ENCODE measurements at places on chromosomes 7 and 10. TPM values are rescaled to one million over a fixed set of nuclear protein-coding genes. Genes with fewer than 3 reads are reported as not detected.

GRCh38 chr10:105041956-105042355 is 400.9 kb downstream of the SORCS3 start:
- no peaks in the 10 kb centered on the region for H3K36me3 ChIP-seq
- H3K4me3 ChIP-seq = no peak overlapping the region
- no peak overlapping the region for H3K27ac ChIP-seq
- H3K27me3 ChIP-seq = no peaks in the 10 kb centered on the region

DNA sequence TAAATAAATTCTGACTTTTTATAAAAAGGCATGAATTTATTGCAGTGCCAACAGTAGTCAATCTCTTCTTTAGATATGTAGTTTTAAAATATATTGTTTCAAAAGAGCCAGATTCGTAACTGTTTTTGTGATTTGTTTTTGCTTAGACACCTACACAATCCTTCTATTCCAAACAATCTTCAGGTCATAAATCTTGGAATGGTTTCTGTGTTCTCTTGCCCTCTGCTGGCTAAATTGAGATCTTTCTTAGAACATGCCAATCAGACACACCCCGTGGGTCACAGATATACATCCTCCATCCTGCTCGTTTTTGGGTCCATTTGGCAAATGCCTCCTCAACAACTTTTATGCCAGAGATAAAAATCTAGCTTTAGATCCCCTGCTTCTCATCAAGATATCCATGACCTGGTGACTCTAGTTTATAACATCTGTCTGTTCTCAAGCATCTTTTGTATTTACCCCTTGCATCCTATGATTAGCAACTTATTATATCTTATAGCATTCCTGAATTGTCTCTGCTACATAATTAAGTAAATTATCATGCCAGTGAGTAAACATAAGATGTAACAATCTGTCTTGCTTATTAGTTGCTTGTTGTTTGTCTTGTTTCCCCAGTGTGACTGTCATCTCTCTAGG is 35.3 kb upstream of the IFRD1 start:
- H3K27ac ChIP-seq = no peak overlapping the region
- H3K4me3 ChIP-seq = no peak overlapping the region
- no peaks in the 10 kb centered on the region for H3K36me3 ChIP-seq
- no peak for DNase-seq
- no peaks in the 10 kb centered on the region for H3K4me1 ChIP-seq
- H3K27me3 ChIP-seq = no peaks in the 10 kb centered on the region

- no peaks in the 10 kb centered on the region for H3K27me3 ChIP-seq
- H3K27ac ChIP-seq = no peak overlapping the region
- H3K36me3 ChIP-seq = no peaks in the 10 kb centered on the region
- H3K4me3 ChIP-seq = peak overlapping the region; percentile 26
Measured at GRCh38 chr7:101743241-101743994, 74.0 kb upstream of the CUX1 start.

Gene NPC1L1
- total RNA-seq = 0.88 TPM

DNA sequence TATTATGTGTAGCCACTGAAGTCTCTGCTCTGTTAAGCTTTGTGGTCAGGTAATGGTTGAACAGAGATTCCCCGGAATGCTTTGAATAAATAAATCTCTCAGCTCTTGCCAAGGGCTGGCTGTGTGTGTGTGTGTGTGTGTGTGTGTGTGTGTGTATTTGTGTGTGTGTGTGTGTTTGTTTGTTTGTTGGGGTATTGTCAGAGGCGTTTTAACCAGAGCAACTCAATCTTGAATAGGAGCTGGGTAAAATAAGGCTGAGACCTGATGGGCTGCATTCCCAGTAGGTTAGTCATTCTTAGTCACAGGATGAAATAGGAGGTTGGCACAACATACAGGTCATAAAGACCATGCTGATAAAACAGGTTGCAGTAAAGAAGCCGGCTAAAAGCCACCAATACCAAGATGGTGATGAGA is 256.2 kb upstream of the CACNA2D1 start:
- H3K36me3 ChIP-seq = no peaks in the 10 kb centered on the region
- H3K27ac ChIP-seq = no peak overlapping the region
- H3K4me1 ChIP-seq = no peaks in the 10 kb centered on the region
- H3K4me3 ChIP-seq = no peak overlapping the region
- no peaks in the 10 kb centered on the region for H3K27me3 ChIP-seq
- no peak for DNase-seq

Gene C7orf33
- not detected for total RNA-seq

Gene TRPV6
- 4.4 TPM for total RNA-seq

- H3K36me3 ChIP-seq = no peaks in the 10 kb centered on the region
- no peak overlapping the region for H3K27ac ChIP-seq
- no peaks in the 10 kb centered on the region for H3K27me3 ChIP-seq
- no peak overlapping the region for H3K4me3 ChIP-seq
- DNase-seq = no peak
Measured at GRCh38 chr7:117800841-117801240, 72.4 kb downstream of the CTTNBP2 start.

- no peak overlapping the region for H3K4me3 ChIP-seq
- no peaks in the 10 kb centered on the region for H3K27me3 ChIP-seq
- DNase-seq = no peak
- H3K36me3 ChIP-seq = peaks cover 37% of the 10 kb centered on the region
- H3K27ac ChIP-seq = no peak overlapping the region
- H3K4me1 ChIP-seq = no peaks in the 10 kb centered on the region
Measured at GRCh38 chr7:48097521-48098231, 8.6 kb downstream of the UPP1 start.

DNA sequence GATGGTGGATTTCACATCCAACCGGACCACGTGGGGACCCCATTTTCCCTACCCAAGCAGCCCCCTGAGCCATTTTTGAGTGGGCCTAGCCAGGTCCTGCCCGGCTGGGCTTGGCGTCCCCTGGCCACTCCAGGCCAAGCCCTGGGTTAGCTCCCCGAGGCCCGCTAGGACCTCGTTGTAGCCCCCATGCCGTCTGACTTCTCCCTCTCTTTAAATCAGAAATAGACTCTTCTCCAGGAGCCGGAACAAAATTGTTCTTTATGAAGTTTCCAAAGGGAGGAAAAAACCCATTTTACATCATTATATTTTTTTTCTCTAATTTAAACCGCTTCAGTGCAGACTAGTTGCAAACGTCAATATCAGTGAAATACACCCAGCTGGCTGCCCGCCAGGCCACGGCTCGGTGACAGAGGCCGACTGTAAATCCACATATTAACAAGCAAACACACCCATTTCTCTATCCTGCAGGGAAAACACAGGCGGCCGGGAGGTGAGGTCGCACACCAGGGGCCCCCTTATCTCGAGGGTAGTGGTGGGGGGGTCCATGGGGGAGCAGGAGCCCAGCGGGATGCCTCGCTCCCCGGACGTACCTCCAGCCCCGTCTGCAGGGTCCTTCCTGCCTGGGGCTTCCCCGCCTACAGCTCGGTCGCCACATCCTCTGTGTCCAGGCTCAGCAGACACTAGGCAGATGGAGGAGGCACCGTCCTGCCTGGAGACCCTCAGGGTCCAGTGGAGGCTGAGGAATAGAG is 72.7 kb downstream of the ELFN1 start:
- H3K27ac ChIP-seq = no peak overlapping the region
- H3K36me3 ChIP-seq = no peaks in the 10 kb centered on the region
- no peak overlapping the region for H3K4me3 ChIP-seq
- H3K4me1 ChIP-seq = no peaks in the 10 kb centered on the region

- H3K4me3 ChIP-seq = no peak overlapping the region
- H3K27ac ChIP-seq = no peak overlapping the region
- H3K36me3 ChIP-seq = no peaks in the 10 kb centered on the region
- no peak for DNase-seq
- no peaks in the 10 kb centered on the region for H3K4me1 ChIP-seq
- no peaks in the 10 kb centered on the region for H3K27me3 ChIP-seq
Measured at GRCh38 chr7:68433462-68434070, 1164.7 kb upstream of the AUTS2 start.

Gene NOBOX
- total RNA-seq = not detected
